Stimulated activated naive CD4-positive, alpha-beta T cell (primary cell): ENCODE measurements at places on chromosomes 3 and 15.
A peak's percentile ranks its signal among the peaks of the same experiment; 100 is the strongest.

- no peak for DNase-seq
Observed at GRCh38 chr3:47347217-47347801, 33.5 kb upstream of the PTPN23 start.

GRCh38 chr3:19147905-19148767 lies at the start of gene KCNH8:
Gene KCNH8, plus strand, starts transcription at chr3:19148510. Its CDS starts 210 bp downstream, at chr3:19148720.
- peak; percentile 18 for DNase-seq

DNA sequence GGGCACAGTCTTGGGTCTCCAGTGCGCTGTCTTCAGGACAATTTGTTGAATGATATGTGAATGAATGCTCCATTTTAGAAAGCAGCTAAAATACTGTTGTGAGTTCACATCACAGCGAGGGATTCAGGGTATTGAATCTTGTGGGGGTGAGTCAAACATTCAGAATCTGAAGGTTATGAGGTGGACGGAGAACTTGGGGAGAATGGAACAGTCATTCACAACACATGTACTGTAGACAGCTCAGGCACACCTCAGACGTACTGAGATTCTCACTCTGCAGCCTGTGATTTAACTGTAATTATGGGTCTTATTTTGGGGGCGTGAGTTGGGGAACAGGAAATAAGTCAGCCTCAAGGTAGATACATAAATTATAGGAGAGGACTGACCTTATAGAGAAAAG lies 13.9 kb downstream of the CRYBG3 start:
- no peak for DNase-seq

DNA sequence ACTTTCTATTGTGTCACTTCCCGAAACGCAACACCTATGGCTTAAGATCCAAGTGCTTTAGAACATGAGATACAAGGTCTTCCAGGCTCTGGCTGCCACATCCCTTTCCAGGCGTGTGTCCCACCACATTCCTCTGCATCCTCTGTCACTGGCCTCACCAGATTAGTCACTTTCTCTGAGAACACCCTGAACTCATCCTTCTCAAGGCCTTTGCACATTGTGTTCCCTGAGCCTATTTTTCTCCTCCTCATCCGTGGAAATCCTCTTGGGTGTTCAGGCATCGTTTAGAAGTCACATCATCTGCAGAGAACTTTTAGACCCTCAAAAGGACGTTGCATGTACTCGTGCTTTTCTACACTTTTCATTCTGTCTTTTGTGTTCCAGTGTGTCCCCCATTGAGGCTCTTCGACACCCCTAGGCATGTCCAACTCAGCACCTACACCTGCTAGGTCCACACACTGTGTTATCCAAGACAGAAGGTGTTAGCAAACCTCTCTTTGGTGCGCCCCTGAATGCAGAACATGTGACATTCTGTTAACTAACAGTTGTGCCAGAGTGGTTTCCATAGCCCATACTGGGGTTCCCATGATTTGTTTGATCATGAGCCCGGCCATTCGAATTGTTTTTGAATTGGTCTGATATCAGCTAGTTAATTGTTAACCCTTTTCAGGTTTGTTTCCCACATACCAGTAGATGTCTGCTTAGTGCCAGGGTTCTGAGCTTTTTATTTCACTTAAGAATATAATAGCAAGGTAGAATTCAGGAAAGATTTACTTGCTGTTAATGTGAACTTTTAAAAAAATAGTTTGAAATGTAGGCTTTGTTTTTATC lies 67.2 kb downstream of the LPP start:
- DNase-seq, result no peak

DNA sequence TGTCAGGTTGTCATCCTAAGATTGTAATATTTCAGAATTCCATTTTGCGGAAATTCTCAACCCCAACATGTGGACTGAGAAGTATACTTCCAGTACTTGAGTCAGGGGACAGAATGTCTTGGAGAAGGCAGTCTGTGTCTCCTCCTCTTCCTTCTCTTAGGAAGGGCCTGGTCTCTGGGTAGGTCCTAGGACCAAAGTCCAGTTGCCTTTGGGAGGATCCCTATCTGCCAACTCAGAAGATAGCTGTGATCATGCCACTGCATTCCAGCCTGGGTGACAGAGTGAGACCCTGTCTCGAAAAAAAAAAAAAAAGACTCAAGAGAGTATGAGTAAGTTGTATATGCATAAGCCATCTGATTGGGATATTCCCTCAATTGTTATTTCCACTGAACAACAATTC lies 23.9 kb upstream of the FAM3D start:
- DNase-seq, result no peak
